Suppressor macrophage treated with lipopolysaccharide for 1 hour (primary cell): ENCODE measurements at places on chromosomes 16 and 17.

DNA sequence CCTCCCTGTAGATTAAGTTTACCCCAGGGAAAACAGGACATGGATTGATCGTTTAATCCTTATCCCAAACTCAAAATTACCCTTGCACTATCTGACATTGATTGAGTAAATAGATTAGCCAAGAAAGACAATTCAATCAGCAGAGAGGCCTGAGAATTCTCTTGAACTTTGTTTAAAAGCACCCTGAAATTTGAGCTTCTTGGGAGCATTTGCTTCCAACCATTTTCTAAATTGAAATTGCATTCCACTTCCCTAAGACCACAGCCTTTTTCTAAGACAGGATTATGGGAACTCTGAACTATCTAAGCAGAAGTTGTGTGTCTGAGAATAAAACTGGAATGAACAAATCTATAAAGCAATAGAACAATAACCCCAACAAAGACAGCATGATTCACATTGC, 76.6 kb upstream of the TNRC6A start:
- DNase-seq = no peak

GRCh38 chr17:68176718-68177117, 71.1 kb upstream of the AMZ2 start:
- no peak for DNase-seq

DNA sequence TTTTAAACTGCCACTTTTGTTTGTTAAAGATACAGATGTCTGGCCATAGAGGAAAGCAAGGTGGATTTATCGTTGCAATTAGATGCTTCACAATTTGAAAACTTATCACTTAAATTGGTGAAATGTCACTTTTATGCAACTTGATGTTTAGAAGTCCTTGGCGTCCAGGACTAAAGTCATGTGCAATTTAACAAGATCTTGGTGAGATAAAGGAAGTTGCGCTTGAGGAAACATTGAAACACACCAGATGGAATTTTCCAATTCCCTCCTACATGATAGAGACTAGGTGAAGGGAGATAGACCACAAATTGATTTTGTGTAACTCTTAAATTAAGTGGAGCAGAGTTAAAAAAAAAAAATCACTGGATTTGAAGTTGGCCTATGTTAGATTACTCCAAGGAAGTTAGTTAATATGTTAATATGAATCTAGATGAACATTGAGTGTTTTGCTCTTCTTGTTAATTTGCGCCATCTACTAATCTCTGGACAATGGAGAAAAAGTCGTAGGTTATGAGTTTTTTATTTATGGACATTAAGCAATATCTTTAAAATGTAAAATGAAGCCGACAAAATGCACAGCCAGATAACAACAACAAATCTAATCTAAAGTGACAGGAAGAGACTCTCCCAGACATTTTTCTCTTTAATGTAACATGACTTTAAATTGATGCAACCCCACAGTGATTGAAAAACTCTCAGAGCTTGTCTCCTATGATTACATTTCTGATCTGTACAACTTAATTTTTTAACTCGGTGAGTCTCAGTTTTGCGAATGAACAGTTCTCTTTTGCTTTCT, 119.6 kb downstream of the WWOX start:
- DNase-seq = no peak

- no peak for DNase-seq
Observed at GRCh38 chr16:19644877-19645276, 73.2 kb downstream of the KNOP1 start.

DNA sequence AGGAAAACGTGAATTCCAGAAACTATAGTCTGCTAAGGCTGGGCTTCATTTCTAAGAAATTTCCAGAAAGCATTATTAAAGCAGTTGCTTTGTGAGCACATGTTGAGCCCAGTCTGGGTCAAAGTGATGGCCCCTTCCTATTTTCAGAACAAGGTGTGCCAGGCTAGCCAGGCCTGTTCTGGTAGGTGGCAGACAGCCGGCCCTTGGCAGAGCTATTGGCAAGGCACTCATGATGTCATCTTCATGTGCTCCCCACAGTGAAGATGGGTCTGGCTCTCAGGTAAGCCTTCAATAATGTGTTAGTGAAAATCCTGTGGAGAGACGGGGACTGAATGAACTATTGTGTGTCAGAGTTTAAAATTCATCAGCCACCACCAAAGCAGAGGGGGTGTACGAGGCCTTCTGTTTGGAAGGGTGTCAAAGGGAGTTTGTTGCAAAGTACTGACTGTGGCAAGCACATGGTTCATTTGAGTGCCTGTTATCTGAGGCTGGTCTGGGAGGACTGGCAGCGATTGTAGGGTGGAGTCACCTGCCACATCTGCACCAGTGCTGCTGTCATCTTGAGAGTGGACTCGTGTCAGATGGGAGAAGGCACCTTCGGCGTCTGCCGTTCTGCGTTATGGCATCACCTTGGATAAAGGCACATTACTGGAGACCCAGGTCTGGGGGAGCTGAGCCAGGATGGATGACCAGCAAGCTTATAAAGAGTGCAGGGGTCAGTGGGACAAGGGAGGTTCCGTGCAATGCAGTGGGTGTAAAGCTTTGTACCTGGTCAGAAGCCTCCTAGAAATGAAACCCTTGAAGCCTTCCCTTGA, 43.4 kb downstream of the KSR1 start:
- no peak for DNase-seq

DNA sequence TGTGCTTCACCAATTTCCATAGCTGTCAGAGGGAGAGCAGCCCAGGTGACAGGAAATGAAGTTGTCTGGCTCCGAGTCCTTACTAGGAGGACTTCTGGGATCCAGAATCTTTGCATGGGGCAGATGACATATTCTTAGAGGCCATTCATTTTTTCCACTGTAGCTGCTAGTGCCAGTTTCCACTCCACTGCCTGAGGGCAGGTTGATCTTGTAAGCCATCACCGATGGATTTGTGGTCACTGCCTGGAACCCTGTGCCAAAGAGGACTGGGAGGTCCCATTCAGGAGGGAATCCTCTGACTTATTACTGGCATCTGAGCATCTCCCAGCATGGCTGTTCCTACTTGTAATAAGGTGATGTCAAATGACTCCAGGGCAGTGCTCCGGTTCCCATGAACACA, 144.1 kb upstream of the KCNJ18 start:
- DNase-seq = no peak

DNA sequence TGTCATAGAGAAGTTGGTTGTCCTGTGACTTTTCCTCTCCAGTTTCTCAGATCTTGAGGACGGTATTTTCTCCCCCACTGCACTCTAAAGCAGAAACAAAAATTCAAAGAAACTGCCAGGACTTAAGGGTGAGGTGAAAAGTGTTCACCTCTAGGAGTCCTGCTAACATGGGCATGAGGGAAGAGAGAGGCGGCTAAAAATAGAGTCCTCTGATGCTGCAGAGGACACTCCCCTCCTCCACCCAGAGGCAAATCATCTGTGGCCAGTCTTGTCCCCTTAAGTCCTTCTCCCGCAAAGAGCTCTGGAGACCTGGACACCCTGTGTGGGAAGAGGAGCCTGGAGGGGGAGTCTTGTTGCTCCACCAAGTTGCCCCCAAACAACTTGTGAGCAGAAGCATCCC, 4.7 kb upstream of the DDX19A start:
- DNase-seq = no peak

- no peak for DNase-seq
Observed at GRCh38 chr16:79838496-79839259, 238.1 kb upstream of the MAF start.

- DNase-seq = no peak
Observed at GRCh38 chr17:34673516-34673915, 94.1 kb downstream of the TMEM132E start.

DNA sequence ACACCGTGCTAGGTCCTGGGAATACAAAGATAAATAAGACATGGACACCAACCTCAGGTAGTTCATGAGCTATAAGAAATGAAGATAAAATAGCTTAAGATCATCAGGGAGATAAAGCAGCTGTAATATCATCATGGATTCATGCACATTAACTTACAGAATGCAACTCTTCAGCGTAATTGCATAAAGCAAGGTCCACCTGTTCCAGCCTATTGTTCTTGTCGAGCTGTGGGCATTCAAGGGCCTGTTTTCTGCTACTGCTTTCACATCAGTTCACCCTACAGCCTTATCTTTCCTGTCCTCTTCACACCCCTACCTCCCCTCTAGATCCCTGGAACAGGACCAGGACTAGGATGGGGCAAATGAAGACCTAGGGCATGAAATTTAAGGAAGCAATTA, 133.9 kb downstream of the SPACA3 start:
- no peak for DNase-seq

GRCh38 chr16:68079626-68080344, 5.4 kb upstream of the NFATC3 start:
- DNase-seq = peak; percentile 89

DNA sequence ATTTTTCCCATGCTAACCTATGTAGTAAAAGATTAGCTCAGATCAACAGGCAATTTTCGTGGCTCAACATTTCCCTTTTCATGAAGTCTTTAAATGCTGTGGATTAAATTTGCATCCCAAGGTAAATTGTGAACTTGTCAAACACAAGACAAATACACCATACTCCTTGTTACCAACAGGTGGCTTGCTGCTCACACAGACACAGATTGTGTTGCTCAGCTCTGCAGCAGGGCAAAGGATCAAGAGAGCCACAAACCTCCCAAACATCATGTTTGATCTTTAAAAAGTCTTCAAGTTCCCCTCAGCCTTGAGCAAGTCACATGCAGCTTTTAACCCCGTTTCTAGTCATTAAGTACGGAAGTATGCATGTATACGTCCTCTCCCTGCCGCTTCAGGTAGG, 119.6 kb upstream of the CNTNAP4 start:
- DNase-seq = no peak

GRCh38 chr17:82383411-82383810, 11.8 kb downstream of the UTS2R start:
- no peak for DNase-seq

DNA sequence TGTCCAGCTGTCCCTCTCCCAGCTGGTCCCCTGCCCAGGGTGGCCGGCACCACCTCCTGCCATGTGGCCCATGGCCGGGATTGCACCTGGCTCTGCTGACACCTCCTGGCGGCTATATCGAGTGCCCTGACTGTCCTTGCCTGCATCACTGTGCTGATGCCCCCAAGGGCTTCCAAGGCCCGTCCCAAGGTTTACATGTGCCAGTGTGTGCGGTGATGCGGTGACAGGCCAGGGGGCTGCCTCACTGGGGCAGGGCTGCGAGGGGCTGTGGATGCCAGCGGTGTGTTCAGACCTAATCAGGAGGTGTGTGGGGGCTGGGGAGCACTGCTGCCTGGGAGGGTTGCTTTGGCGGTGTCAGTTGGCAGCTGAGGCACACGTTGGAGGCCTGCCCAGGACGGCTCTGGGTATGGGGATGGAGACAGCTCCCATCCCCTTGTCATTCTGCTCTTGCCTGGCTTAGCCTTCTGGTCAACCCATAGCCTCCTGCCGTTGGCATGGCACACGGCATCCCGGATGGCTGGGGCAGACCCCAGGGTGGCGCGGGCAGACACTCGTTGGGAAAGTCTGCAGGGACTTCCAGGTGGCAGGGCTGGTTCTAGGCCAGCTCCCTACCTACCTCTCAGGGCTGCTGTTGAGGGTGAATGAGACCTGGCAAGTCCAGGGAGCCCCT, 5.5 kb downstream of the MAP2K3 start:
- no peak for DNase-seq

GRCh38 chr17:33014751-33015150, 23.1 kb downstream of the SPACA3 start:
- DNase-seq = no peak

DNA sequence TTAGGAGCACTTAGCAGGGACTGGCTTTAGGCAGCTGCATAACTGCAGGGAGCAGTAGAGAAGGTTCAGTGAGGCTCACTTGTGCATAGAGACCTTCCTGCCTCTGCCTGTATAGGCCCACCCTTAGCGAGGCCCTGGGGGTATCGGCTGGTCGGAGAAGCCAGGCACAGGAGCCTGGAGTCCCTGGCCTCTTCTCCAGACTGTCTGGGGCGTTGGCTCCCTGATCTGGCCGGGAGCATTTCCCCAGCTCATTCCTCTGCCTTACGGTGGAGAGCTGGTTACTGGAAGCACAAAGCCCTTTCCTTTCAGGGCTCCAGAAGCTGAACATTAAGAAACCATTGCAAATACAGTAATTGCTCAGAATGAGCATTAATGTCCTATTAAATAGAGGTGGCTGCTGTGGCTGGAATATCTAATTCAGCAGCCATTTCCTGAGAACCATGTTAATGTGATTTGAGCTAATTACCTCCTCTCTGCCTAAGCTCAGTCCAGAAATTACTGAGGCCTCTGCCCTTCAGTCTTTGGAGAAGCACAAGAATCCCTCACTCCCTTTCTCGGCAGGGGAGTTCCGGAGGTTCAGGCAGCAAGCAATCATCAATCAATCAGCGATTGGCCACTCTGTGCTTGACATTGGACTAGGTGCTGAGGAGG, 18.8 kb upstream of the TMEM220 start:
- no peak for DNase-seq

- DNase-seq = no peak
Observed at GRCh38 chr17:81086789-81087551, 52.0 kb downstream of the BAIAP2 start.

DNA sequence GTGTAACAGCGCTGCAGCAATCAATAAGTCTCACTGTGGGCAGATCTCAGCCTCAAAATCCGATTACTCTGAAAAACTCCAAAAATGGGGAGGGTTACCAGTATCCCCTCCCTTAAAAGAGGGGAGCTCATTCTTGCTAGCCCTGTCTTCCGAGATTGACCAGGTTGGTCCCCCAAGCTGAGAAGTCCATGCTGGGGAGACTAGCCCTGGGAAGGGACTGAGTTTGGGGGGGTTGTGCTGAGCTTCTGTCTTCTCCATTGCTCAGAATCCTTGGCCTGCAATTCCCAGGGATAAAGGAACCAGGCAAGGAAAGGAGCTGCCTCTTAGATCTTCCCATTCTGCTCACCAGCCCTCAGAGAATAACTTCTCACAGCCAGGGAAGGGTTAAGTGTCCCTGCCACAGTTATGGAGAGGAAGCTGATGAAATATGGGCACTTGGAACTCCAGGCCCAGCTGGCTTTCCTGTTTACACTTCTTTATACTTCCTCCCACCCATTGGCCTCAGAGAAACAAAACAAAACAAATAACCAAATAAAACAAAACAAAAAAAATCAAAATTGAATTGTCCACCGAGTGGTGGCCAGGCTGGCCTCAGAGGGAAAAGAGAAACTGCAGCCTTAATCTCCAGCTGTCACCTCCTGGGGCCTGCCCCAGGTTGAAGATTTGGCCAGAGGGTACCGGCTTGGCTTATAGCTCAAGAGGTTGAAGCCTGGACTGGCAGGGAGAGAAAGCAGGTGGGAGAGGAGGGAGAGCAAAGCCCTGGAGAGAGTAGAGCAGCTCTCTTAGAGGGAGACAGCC, 2.6 kb downstream of the HOXB3 start:
- DNase-seq = no peak

- peak; percentile 41 for DNase-seq
Observed at GRCh38 chr16:58499615-58500351, at the start of gene NDRG4. Gene NDRG4 (plus strand): TSS chr16:58500143. CDS start chr16:58500249, 106 bp downstream.
